ENCODE measurements at places on chromosomes 3 and 15.

GRCh38 chr15:95498961-95499360 lies 831.5 kb upstream of the NR2F2 start:
- no peak for DNase-seq

DNA sequence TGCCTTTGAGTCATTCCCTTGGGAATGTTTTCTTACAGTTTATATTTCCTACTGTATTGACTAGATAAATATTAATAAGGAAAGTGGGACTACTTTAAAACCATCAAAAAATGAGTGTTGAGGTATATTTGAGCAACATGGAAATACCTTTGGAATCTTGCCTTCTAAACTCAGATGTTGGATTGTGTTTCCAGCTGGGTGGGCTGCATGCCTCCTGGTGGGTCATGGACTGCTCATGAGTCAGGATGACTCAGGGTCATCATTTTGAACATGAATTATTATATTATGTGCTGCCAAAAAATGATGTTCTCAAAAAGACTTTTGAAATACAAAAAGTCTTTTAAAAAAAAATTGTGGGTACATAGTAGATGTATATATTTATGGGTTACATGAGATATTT lies 41.1 kb upstream of the APH1B start:
- no peak for DNase-seq

DNA sequence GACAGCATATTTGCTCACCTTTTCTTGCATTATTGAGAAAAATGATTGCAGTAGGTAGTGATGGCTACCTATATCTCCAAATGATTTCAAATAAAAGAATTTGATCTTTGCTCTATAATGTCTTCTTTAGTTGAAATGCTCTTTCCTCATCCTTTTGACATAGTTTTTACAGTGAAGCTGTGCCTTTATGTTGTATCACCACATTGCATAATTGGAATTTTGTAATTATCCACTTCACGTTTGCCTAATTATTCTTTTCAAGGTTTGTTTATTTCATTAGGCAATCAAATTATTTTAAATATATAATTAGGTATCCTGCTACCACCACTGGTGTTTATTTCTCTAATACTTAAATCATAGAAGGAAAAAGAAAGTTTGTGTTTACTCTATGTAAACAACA lies 21.3 kb upstream of the P2RY13 start:
- no peak for DNase-seq

DNA sequence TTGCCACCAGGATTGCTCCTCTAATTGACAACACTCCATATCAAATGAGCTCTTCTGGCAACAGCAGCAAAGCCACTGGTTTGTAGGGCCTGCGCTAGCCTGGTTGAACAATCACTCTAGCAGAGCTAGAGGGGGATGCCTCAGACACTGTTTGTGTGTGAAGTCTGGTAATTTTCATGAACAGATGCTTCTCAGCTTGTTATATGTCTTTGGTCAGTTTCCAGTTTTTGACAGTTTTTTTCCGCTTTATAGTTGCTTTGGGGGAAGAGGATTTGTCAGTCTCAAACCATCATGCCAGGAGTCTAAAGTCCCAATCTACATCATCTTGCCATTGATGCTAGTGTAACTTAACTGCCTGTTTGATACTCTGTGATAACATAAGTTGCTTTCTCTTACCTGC lies 136.0 kb downstream of the HCN4 start:
- no peak for DNase-seq

Measured in NCI-H2029 treated with DMSO at 0.1 percent for 48 hours (cell line).